ENCODE measurements at places on chromosomes 5 and 9.

GRCh38 chr5:153030755-153031725, 459.4 kb upstream of the GRIA1 start:
- DNase-seq = no peak

- DNase-seq = no peak
Observed at GRCh38 chr9:6552498-6553121, 92.9 kb downstream of the GLDC start.

DNA sequence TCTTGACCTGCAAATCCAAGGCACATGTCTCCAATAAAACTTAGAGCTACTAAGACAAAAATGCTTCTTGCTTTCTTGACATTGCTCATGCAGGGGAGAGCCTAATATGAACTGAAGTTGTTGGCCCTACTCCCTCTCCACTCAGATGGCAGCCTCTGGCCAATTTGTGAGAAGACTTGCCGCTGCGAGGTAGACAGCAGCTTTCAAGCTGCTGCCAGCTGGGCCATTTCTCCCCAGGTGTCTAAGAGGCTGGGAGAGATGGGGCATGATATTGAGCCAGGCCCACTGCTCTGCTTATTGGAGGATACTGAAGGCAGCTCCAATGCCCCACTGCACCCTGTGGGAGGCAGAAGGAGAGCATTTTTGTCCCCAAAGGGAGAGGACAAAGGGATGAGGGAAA, 380.5 kb downstream of the RASEF start:
- no peak for DNase-seq

- DNase-seq = no peak
Observed at GRCh38 chr9:100515578-100516494, 42.9 kb downstream of the TMEFF1 start.

DNA sequence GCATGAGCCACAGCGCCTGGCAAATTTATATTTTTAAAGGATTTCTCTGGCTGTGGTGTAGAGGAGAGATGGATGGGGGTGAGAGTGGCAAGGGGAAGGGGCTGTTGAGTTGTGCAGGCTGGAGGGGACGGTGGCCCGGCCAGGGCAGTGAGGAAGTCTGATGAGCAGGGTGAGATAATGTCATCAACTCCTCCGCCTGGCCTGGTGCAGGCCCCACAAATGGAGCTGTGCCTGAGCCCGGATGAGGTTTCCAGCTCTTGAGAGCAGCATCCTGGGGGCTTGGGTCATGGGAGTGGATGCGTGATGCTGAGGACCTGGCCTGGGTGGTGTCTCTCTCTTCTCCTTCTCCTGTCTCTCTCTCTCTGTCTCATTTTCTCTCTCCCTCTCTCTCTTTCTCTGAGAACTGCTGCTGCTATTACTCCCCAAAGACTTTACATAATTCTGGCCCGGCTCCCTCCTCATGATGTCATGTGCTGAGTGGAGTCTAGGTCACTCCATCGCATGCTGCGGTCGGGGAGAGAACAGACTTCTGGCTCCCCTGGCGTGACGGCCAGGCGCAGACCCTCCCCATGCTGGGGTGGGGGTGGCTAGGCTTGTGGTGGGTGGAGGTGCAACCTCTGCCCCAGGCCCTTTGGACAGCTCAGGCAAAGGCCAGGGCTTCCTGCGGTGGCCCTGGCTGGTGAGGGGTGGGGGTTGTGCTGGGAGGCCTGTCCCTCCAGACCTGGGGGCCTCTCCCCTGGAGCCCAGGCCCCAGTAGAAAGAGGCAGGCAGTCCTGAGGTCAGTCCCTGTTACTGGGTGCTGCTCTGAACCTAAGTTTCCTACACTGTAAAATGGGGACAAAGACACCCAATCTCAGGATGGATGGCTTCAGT, 26.4 kb downstream of the FGF18 start:
- no peak for DNase-seq

GRCh38 chr5:80239680-80240367, 16.0 kb downstream of the SERINC5 start:
- no peak for DNase-seq

Data from CD4-positive, alpha-beta T cell treated with Interleukin-10 for 1 hour (primary cell).